ENCODE measurements at places on chromosomes 6 and 20.

- peak; percentile 78 for DNase-seq
Observed at GRCh38 chr6:5025911-5026819, 22.3 kb upstream of the RPP40 start.

- no peak for DNase-seq
Observed at GRCh38 chr20:47493963-47494293, 7.8 kb upstream of the NCOA3 start.

DNA sequence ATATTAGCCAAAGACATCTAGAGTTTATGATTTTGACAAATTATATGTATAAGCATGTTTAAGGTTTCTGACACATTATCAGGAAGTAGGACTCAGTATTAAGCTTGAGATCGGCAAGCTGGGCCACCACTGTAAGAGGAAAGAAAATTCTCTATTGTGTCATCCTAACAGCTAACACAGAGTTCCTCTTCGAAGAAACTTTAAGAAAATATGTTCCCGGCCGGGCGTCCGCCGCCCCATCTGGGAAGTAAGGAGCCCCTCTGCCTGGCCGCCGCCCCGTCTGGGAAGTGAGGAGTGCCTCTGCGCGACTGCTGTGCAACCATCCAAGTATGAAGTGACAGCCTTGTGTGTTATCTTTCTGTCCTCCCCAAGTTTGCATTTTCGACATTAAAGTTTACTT is 23.0 kb downstream of the USP49 start:
- DNase-seq = no peak

DNA sequence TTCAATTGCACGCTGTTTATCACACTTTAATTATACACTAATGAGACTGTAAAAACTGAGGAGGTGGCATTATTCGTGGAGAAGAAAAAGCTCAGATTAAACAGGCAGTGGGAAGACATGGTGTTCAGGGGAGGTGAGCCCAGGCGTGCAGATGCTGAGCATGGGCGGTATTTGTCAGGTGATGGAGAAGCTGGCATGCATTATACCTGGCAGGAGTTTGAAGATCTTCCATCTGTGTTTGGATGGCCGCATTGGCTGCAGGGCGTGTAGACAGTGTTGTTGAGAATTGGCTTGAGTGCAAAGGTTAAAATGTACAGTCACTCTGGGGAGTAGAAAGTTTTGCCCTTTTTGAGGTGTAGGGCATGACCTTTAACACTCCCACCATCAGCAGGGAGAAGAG is 213.8 kb downstream of the ERMARD start:
- DNase-seq = no peak

GRCh38 chr20:57428324-57429158 is 37.3 kb downstream of the RBM38 start:
- DNase-seq = no peak

- DNase-seq = no peak
Observed at GRCh38 chr20:22807646-22808244, 223.4 kb upstream of the FOXA2 start.

- no peak for DNase-seq
Observed at GRCh38 chr20:11271319-11271718, 597.5 kb upstream of the JAG1 start.

GRCh38 chr20:55668631-55669030 is 336.7 kb downstream of the CBLN4 start:
- no peak for DNase-seq

GRCh38 chr6:6542357-6542756 is 46.2 kb upstream of the LY86 start:
- DNase-seq = no peak

DNA sequence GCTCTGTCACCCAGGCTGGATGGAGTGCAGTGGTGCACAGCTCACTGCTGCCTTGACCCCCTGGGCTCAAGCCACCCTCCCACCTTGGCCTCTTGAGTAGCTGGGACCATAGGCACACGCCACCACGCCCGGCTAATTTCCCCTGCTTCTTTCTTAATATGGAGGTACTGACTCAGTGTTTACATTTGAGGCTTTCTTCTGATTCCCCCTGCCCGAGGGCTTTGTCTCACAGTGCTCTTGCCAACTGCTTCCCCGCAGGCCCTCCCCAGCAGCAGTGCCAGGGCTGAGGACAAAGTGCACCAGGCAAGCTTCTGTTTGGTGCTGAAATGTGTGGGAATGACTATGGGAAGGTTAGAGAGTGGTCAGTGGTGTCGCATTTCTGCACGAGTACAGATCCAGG is 34.8 kb downstream of the NR2E1 start:
- peak; percentile 8 for DNase-seq

GRCh38 chr6:48916607-48917006 is 546.4 kb downstream of the MMUT start:
- DNase-seq = no peak

DNA sequence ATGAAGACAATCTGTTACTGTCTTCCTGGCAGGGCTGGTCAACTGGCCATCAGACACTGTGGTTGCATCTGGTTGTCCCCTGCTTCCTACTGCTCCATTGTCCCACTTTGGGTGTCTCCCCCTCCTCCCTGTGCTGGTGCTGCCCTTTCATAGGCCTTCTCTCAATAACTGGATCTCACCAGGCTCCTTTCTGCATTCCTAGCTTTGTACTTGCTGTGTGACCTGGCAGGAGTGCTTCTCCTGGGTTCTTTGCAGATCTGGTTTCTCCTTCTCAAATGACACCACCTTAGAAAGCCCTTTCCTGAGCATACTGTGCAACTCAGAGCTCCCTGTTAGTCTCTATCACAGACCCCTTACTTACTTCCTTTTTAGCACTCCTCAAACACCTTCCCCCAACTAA is 223.0 kb downstream of the BCKDHB start:
- DNase-seq = no peak

DNA sequence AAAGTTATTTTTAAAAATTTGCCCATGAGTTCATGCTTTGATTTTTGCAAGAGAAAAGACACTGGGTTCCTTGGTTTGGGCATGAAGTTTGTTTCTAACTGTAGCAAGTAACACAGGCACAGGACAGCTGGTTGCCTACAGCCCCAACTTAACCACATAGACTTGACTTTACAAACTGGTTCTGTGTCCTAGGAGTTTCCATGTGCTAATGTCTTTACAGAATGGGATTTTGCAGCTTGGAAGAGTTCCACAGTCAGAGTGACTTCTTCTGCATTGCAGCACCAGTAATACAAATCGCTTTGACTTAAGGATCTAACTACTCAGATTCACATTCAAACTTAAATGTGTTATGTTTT is 44.3 kb downstream of the OR2B2 start:
- peak; percentile 30 for DNase-seq
